ENCODE measurements at places on chromosomes 11 and 22.
A peak's percentile ranks its signal among the peaks of the same experiment; 100 is the strongest.

DNA sequence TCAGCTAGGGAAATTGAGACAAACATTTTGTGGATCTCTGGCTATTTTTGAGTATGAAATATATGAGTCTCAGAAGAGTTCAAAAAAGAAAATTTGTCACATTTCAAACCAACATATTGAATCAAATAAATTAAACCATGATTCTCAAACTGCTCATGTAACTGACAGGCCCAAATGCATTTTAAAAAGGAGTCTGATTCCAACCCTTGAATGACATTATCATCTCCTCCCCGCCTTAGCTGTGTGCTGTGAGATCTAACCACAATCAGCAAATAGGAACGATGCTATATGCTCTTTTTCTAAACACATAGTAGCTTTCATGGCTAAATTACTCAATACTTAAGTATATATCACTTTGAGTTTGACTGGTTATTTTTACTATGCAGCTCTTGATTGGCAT, 57.1 kb downstream of the EFCAB6 start:
- no peak for DNase-seq

DNA sequence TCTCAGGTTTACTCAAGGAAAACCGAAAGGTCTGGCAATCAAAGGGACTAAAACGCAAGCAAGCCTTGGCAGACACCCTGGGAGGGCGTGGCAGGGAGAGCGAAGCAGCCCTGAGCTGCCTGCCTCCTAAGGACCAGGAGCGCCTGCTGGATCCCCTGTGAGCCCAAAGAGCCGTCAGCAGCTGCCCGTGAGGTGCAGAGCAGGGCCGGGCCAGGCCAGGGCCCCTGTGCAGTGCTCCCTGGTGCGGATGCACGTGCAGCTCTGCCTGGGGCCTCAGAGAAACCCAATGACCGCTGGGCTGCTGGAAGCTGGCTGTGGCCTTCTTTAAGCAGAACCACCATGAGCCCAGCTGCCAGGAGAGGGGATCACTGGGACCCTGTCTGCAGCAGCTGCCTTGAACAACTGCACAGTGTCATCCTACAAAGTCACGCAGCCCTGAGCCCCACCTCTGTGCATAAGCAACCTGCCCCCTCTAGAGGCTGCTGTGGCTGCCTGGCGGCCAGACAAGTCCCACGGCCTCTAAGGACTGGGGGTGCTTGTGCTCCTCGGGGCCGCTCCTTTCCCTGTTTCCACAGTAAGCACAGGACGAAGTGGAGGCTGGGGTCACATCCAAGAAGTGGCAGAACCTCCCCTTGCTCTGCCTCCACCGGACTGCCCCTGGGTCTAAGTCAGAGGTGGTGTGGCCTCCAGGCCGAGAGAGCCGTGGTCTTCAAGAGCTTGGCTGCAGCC, 29.1 kb upstream of the COMT start:
- DNase-seq, result no peak

- no peak for DNase-seq
These were observed 40.8 kb upstream of the SMIM38 start for GRCh38 chr11:69114811-69115523.

GRCh38 chr11:31340903-31341572, 28.5 kb downstream of the DCDC1 start:
- DNase-seq, result no peak

DNA sequence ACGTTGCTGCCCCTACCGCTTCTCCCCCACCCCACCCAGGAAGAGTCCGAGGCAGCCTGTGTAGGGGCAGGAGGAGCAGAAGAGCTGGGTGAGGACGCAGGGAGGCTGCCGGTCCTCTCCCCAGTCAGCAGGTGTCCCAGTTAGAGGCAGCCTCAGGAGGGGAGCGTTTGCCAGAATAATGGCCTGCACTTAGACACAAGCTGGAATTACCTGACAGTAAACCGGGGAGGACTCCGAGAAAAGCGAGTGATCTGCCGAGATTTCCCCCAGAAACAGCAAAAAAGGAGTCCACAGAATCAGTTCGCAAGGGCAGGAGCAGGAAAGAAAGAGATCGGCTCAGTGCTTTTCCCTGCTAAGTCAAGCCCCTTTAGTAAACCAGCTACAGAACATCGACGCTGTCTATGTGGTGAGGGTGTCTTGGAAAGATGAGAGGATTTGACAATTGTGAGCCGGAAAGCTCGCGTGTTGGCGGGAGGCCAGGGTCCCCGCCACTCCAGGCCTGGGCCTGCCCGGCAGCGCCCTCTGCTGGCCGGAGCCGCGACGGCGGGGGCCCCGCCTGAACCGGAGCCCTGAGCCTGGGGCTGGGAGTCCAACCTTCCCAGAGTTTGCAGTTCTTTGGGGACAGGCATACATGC, 17.7 kb upstream of the THRSP start:
- DNase-seq, result peak; percentile 83

- DNase-seq, result no peak
These were observed 22.0 kb downstream of the TMEM184B start for GRCh38 chr22:38250643-38251340.

DNA sequence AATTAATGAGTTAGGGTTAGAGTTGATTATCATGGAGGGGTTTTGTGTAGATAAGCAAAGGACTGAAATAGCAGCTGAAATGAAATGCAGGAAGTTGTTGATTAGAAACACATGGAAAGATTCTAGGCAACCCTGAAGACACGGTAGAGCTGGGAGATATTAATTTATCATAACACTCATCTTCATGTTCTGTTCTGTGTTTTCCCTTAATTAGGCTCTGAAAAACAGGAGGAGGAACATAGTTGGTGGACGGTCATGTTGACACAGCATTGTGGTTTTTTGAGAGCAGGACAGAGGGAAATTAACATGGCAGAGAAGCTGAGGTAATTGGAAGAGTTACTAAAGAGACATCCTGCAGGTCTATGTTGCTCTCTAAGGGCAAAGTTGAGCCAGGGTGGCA, 138.8 kb upstream of the UBASH3B start:
- DNase-seq, result no peak

DNA sequence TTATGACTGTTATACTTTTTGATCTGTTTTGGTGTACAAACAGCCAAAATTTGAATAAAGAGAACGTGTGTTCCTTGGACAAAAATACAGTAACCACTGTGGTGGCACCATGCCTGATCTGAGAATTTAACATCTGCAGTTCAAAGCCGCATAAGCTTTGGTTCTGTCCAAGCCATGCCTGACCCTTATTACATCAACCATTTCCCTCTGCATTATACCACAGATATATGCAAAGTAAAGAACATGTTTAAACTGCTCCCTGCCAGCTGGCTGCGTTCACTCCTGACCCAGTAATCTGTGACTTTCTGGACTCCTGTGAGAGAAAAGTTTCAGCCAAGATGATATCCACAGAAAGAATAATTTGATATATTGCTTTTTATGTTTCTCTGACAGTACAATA, 890.5 kb upstream of the ANO3 start:
- no peak for DNase-seq

GRCh38 chr11:106879029-106879428, 139.2 kb downstream of the GUCY1A2 start:
- DNase-seq, result no peak

GRCh38 chr11:111416231-111416960, 37.3 kb upstream of the POU2AF1 start:
- no peak for DNase-seq

- DNase-seq, result no peak
These were observed 2.8 kb upstream of the FKBP2 start for GRCh38 chr11:64238076-64238475.

DNA sequence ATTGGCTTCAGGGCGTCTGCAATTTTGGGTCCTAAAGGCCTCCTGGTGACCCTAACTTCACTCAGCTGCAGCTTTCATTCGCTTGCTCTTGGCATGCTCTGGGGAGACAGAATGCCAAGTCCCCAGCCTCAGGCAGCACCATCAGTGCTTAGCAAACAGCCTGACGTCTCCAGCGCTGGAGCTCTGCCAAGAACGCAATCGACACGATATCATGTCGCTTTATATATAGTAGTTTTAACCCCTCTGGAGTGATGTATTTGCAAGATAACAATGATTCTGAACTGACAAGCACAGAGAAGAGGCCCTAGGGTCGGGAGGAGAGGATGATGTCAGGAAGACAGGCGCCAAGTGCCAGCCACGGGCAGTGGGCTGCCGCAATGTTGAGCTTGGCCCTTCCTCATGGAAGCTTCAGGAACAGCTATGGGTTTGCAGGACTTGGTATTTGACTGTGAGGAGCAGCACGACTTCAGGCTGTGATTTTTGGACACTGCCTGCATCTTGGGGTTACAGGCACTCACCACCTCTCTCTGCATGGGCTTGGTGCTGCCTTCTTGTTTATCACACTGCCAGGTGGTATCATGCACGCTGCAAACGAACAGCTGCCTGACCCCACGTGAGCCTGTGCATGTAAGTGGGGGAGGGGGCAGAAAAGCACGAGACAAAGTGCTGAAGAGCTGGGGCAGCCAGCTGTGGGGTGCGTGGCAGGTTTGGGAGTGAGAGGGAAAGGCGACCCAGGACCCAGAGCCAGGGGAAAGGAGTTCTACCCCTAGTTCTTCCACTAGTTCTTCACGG, 26.1 kb downstream of the B3GAT1 start:
- no peak for DNase-seq

- no peak for DNase-seq
These were observed 10.5 kb downstream of the ELFN2 start for GRCh38 chr22:37416827-37417226.

GRCh38 chr11:130765951-130766649, 150.2 kb downstream of the SNX19 start:
- DNase-seq, result no peak

GRCh38 chr11:132312161-132312560, 941.7 kb downstream of the NTM start:
- no peak for DNase-seq

GRCh38 chr11:26219183-26220117, 112.5 kb upstream of the ANO3 start:
- no peak for DNase-seq

- no peak for DNase-seq
These were observed 21.5 kb downstream of the LRRC32 start for GRCh38 chr11:76649011-76649410.

DNA sequence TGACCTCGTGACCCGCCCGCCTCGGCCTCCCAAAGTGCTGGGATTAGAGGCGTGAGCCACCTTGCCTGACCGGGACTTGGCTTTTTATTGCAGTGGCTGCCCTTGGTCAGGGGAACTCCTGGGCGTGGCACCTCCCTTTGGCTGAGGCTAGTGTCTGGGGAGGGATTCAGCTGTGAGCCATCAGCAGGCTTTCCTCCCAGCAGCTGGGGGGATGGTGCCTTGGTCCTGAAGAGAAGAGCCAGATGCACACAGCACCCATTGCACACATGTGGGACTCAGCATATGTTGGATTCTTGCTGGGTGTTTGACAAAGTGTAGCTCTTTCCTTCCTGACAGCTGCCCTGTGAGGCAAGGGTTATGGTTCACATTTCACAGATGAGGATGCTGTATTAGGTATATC, 8.4 kb downstream of the CYTH4 start:
- no peak for DNase-seq

DNA sequence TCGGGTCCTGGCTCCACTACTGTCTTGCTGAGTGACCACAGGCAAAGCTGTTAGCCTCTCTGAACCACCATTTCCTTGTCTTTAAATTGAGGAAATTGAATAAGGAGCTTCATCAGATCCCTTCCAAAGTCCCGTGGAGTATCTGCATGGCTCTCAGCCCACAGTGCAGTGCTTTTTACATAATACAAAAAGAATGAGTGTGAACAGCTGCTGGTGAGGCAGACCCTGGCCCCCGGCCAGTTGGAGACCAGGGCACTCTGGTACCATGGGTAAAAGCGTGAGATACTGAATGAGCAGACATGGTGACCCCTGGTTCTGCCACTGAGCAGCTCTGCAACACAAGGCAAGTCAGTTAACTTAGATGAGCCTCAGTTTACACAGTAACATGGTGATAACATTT, 86.8 kb downstream of the GALNT18 start:
- no peak for DNase-seq
